Hematopoietic multipotent progenitor cell treated with erythropoietin and hydrocortisone succinate and interleukin-3 and kit ligand, for 4 days (in vitro differentiated cells): ENCODE measurements at places on chromosomes 5 and 9.

- DNase-seq, result peak; percentile 28
Measured at GRCh38 chr9:21968331-21969010, 25.7 kb downstream of the CDKN2A start.

- DNase-seq, result no peak
Measured at GRCh38 chr9:96020300-96020791, 144.9 kb downstream of the ERCC6L2 start.

DNA sequence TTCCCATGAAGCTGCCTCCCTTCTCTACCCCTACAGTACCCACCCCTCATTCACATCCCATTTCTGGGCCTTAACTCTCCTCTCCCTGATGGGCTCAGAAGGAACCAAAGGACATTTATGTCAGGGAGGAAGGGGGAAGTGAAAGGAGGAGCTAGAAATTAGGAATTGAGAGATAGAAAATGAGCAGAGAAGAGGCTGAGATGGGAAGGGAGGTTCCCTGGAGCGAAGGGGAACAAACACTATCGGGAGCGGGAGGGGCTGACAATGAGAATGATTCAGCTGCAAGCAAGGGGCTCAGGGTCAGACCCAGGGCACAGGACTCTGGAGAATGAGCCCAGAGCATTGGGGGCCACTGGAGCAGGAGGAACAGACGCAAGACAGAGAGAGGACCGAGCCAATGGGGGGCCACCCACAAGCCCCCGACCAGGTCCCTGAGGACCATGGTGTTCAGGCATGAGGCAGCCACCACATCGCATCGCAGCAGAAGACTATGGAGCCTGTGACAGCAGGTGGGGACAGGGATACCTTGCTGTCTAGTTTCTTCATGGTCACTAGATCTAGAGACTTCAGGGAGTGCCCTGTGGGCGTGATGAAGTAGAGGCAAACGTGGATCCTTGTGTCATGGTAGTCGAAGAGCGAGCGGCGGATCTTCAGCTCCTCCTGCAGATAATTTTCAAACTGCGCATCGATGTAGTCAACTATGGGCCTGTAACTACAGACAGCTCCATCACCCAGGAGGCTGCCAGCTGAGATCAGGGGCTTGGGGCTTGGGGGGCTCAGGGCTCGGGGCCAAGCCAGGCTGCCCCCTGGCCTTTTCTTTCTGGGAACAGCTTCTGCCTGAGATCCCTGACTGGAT lies 13.6 kb downstream of the SEPTIN8 start:
- no peak for DNase-seq

DNA sequence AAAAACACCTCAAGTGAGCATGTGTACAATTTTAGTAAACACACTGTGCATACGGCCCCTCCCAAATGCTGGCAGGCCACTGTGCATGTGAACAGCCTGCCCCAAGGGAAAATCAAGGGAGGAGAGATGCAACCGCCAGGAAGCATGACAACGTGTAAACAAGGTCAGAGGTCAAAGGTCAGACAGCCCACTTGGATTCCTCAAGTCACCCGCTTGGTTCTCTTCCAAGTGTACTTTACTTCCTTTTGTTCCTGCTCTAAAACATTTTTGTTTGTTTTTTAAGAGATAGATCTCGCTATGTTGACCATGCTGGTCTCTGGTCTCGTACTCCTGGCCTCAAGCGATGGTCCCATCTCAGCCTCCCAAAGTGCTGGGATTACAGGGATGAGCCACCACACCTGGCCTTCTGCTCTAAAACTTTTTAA lies 126.7 kb upstream of the SHB start:
- no peak for DNase-seq

- DNase-seq, result no peak
Measured at GRCh38 chr5:85132269-85132668, 747.6 kb upstream of the EDIL3 start.

- DNase-seq, result no peak
Measured at GRCh38 chr9:81534138-81534875, 155.0 kb downstream of the TLE1 start.

GRCh38 chr9:127977009-127977883 lies 3.5 kb downstream of the EEIG1 start:
- no peak for DNase-seq

GRCh38 chr9:134959126-134959970 lies 41.6 kb upstream of the FCN1 start:
- DNase-seq, result no peak

DNA sequence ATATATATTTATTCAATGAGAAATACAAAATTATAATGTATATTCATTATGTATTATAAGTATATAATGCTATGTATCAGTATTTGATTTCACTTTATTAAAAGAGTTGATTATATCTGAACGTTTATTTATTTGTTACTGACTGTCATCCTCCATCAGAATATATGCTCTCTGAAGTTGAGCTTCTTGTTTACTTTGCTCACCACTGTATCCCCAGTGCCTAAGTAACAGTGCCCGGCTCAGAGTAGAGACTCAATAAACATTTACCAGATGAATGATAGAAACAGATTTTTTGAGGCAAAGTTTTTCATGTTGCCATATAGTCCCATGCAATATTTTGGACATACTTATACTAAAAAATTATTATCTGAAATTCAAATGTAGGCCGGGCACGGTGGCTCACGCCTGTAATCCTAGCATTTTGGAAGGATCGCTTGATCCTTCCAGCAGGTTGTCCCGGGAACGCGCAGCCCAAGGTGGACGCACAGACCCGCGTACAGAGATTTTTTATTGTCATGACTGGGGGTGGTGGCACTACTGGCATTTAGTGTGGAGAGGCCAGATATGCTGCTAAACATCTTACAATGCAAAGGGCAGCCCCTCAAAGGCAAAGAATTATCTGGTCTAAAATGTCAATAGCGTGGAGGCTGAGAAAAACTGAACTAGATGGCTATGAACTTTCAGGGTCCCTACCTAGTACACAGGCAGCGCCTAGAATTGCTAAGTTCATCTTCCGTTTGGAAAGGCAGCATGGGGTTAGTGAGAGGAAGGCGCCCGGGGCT lies 761 bp upstream of the DNAJC25 start:
- DNase-seq, result peak; percentile 8
